Stimulated activated CD4-positive, alpha-beta T cell treated with anti-CD3 and anti-CD28 coated beads, Interleukin-15, amount 100 ng/mL, for 48 hours (primary cell): ENCODE measurements at places on chromosomes 5 and 9.

GRCh38 chr9:16616686-16617085, 253.8 kb downstream of the BNC2 start:
- no peak for DNase-seq

- DNase-seq = no peak
These were observed 167.1 kb downstream of the ACTL7B start for GRCh38 chr9:108688676-108689075.

GRCh38 chr5:74641735-74642542, 1.4 kb upstream of the ENC1 start:
- DNase-seq = no peak

DNA sequence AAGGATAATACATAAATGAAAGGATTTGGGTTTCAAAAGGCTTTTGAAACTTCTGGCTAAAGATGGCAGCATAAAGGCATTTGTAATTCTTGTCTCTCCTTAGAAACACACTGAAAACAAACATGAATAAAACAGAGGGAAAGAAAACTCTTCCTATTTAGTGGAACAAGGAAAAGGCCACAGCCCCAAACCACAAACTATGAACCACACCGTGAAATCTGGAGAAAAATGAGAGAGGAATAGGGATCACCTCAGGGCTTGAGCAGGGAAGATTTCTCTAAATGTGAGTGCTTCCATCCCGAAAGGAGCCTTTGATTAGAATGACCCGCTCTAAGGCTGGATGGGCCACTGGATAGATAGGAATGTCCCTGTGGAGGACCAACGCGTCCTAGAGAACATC, 119.6 kb downstream of the SEC61B start:
- DNase-seq = no peak

DNA sequence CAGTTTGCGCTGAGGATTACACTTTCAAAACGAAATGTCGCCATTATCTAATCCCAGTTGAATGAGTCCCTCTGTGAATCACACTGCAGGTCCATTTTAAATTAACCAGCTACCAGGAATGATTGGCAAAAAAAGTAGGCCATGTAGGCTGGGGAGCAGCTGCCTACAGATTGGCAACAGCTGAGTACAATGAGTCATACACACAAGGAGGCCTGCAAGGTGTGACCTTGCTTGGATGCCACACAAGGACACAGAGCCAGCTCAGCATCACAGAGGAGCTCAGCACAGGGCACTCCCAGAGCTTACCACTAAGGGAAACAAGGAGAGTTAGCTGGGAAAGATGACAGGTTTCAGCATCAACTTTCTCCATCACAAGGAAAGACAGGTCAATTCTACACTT, 12.9 kb downstream of the HAVCR1 start:
- DNase-seq = no peak

- DNase-seq = no peak
These were observed 35.3 kb downstream of the CPEB4 start for GRCh38 chr5:173923218-173924095.

- DNase-seq = no peak
These were observed 5.8 kb upstream of the C6 start for GRCh38 chr5:41218929-41219657.

DNA sequence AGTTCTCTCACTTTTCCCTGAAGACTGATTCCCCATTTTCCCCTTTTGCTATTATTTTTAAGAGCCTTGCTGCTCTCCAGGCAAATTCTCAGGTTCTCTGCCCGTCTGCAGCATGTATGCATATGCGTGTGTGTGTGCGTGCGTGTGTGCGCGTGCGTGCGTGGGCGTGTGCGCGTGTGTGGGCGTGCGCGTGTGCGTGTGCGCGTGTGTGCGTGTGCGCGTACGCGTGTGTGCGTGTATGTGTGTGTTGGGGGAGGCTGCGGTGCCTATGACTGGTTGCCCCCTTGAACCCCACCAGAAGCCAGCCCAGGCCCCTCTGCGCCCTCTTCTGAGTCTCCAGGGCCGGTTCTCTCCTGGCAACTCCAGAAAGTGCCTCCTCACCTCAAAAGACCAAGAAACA, 987 bp upstream of the FOXI1 start:
- no peak for DNase-seq

GRCh38 chr9:107819772-107820565, 330.4 kb upstream of the KLF4 start:
- no peak for DNase-seq

GRCh38 chr5:110354311-110354710, 372.2 kb downstream of the TMEM232 start:
- DNase-seq = no peak

DNA sequence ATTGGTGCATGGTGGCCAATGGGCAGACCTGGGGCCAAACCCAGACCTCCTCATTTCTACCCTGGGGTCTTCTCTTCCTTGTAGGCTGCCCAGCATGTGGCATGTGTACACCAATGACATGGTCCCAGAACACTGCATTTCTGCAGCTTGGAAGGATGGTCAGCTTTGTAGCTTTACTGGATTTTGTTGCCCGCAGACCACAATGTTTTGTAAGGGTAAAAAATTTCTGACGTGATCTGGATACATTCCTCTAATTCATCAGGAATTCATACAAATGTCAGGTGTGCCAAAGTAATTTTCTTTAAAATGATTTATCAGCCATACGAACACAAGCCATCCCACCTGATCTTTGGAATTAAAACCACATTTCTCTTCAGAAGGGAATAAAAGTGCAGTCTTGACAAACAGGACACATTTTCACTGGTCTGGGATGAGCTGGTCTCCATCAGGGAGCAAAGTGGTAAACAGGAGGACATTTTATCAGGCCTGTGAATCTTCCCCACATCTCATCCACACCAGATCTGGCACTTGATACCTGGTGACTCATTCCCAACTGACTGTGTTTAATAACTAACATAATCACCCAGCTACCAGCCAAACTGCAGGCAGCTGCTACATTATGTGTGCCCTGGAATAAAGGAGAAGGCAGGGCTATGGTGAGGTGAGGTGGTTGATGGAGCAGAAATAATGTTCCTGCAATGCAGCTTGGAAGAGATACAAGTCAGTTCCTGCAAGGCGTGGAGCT, 103.9 kb downstream of the SPOCK1 start:
- DNase-seq = no peak

DNA sequence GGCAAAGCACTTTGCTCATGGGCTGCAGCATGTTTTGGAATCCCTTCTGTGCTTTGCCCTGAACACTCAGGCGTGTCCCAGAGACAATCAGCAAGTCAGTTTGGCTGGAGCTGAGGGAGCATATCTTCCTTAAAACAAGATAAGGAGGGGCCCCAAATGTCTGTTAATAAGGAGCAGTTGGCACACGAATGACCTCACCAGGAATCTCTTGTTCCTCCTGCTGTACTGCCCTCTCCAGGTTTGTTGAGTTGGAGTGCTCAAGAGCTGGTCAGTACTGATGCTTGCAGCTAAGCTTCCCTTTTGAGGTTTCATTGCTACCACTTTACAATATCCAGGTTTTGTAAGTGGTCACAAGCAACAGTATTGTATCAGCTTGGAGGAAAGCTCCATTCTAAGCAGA, 101.3 kb upstream of the EGFLAM start:
- no peak for DNase-seq

GRCh38 chr9:137759117-137759516, 118.5 kb upstream of the CACNA1B start:
- DNase-seq = no peak

DNA sequence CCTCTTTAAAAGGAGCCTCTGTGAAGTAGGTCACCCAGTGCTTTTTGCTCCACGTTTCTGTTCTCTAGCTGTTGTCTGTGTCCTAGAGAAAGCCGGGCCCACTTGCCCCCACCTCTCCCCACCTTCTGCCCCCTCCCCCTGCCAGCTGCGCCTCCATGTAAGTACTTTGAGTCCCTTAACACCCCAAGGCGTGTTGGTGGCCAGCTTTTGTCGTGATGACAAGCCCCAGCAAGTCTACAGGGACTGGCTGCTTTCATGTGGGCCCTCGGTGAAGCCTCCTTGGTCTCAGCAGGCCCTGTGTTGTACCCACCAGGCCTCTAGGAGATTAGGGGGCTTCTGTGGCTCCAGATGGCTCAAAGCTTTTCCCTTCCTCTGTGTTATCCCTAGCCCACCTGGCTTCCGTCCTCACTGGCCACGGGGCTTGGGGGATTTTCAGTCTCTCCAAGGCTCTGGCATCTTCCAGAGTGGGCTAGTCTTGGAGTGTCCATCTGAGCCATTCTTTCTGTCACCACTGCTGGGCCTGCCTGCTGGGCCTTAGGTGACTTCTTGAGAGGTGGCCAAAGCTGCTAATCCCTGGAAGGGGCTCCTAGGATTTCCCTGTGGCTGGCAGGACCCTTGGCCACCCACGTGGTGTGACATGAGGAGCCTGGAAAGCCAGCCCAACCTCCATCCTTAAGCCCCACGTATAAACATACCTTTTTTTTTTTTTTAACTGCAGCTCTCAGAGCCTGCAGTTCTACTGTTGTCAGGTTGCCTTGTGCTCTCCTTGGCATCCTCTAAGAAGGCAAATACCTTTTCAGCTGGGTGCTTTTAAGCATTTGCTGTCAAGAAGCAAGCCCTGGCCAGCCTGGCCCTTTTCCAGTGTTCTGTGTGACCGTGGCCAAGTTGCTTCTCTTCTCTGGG, 1.1 kb upstream of the NDST1 start:
- no peak for DNase-seq

GRCh38 chr5:8517456-8517855, 648.5 kb downstream of the MTRR start:
- DNase-seq = no peak

DNA sequence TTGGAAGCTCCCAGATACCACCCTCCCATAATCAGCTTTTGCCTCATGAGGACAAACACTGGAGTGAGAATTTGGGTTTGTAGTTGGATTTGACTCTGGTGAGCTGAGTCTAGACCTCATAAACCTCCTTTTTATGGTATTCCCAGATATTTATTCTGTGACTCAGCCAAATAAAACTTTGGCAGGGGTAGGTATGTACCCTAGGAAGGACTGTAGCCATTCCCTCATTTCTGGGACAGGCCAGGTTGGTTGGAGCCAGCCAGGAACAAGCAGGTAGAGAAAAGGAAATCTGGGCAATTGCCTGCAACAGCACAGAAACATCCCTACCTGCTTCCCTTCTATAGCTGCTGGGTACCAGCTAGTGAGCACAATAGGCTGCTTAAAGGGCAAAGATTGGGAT, 19.4 kb downstream of the ENHO start:
- DNase-seq = no peak

GRCh38 chr9:132861666-132862065, 16.4 kb downstream of the AK8 start:
- no peak for DNase-seq

DNA sequence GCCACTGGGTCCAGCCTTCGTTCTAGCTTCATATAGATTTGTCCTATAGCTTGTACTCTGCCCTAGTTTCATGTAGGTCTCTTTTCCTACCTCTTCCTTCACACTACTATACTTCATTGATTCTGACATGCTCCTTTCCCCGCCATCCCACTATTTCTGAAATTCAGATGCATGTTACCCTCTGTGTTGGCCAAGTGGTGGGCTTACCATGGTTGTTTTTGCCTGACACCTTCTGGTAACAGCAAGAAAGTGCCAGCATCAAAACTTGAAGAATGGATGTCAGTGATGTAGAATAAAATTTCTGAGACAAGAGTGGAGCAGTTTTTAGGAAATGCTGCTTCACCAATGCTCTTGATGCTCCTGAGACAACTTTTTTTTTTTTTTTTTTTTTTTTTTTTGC, 19.5 kb upstream of the SERINC5 start:
- no peak for DNase-seq

- DNase-seq = no peak
These were observed 231.3 kb downstream of the ZSWIM6 start for GRCh38 chr5:61563401-61563800.

DNA sequence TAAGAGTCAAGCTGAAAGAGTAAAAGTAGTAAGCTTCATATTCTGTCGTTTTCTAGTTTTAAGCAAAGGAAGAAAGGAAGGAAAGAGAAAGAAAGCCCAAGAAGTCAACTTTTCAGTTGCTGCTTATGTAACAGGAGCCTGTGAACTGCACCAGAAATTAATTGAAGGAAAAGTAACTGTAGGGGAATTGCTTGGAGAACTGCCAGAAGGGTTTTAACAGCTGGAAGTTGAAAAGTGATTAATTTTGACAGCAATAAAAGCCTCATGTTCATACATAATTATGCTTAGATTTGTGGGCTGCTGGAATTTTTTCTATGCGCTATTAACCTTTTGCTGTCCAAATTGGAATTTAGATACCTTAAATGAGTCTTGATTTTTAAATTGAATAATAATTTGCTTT, 255.7 kb downstream of the ENC1 start:
- DNase-seq = no peak

DNA sequence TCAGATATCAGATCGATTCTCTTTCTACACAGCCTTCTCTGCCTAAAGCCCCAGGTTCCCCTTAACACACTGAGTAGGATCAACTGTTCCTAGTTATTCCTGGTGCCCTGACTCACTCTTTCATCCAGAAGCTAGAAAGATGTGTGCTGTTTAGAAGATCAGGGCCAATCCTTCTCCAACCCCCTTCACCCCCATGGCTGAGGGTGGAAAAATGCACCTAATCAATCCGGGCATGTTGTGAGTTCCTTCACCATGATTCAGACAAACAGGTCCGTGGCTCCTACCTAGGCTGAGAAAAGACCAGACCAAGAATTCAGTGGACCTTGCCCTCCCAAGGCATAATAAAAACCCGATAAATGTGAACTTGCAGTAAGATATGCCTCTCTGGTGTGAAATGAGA, 85.4 kb upstream of the EQTN start:
- no peak for DNase-seq

- DNase-seq = no peak
These were observed 108.5 kb downstream of the DOCK2 start for GRCh38 chr5:169745441-169746146.

DNA sequence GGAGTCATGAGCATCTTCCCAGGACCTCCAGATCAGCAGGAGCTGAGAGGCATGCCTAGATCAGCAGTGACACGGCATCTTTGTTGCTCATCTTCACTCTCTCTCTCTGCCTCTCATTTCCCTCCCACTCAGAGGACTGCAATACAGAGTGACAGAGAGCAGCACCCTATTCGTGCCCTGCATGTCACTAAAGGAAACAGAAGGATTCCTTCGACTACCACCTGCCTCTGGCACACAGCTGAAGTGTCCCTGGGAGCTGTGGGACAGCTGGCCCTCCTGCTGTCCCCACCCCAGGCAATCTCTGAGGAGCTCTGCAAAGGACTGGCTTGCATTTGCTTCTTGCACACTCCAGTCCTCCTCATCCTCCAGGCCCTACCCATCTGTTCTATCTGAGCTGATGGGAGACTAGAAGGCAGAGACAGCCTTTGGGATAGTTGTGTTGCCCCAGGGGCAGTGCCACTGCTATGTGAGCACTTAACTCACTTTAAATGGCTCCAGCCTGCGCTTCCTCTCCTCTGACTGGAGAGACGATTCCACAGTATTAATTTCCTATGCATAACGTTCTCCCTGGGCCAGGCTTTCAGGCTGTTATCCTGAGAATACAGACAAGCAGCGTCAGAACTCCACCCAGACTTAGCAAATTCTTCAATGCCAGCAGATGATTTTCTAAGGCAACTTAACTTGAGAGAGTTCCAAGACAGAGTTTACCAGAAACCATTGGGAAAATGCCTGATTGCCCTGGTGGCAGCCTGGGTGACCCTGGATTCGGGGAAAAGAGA, 167.6 kb upstream of the MAP1B start:
- DNase-seq = no peak

DNA sequence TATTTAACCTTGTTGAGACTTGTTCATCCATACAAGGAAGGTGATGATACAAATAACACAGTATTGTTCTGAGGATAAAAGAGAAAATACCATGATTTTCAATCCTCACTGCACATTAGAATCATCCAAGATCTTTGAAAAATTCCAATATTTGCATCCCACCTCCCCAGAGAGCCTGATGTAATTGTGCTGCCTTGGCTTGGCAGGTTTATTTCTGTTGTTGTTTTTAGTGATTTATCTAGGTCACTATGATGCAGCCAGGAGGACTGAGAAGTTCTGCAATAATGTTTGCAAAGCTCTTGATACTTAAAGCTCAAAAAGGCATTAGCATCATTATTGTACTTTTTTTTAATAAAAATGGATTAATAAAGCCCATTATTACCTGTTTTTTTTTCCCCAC, 67.0 kb upstream of the NMUR2 start:
- DNase-seq = no peak
